H9 (cell line): ENCODE measurements at places on chromosomes 6 and 20. TPM values are rescaled to one million over a fixed set of nuclear protein-coding genes. Genes with fewer than 3 reads are reported as not detected.

Gene SEL1L2
- not detected in 2 replicates for total RNA-seq

Gene TRIM40
- not detected in 2 replicates for total RNA-seq

Gene PTCHD4
- 0.96 and 0.97 TPM in 2 replicates for total RNA-seq

Gene WFDC12
- not detected in 2 replicates for total RNA-seq

Gene MYB
- 5.8 and 6.7 TPM in 2 replicates for total RNA-seq

Gene RAET1L
- not detected in 2 replicates for total RNA-seq

Gene CLPSL1
- not detected in 2 replicates for total RNA-seq

Gene PBOV1
- not detected in 2 replicates for total RNA-seq

Gene MCHR2
- total RNA-seq, result not detected in 2 replicates

Gene PLEKHG1
- 0.64 and 1.0 TPM in 2 replicates for total RNA-seq

Gene TAF4
- 30.8 and 40.9 TPM in 2 replicates for total RNA-seq

Gene KCNB1
- 0.42 and 0.68 TPM in 2 replicates for total RNA-seq

Gene RAB44
- 0.04 TPM in 1 of 2 replicates, not detected in the other for total RNA-seq

Gene HLA-DOA
- total RNA-seq, result 15.3 and 15.6 TPM in 2 replicates

Gene NOX3
- total RNA-seq, result not detected in 2 replicates

Gene C6orf52
- 1.8 and 2.3 TPM in 2 replicates for total RNA-seq
